Chondrocyte (in vitro differentiated cells): ENCODE measurements at places on chromosomes 1 and 21.

DNA sequence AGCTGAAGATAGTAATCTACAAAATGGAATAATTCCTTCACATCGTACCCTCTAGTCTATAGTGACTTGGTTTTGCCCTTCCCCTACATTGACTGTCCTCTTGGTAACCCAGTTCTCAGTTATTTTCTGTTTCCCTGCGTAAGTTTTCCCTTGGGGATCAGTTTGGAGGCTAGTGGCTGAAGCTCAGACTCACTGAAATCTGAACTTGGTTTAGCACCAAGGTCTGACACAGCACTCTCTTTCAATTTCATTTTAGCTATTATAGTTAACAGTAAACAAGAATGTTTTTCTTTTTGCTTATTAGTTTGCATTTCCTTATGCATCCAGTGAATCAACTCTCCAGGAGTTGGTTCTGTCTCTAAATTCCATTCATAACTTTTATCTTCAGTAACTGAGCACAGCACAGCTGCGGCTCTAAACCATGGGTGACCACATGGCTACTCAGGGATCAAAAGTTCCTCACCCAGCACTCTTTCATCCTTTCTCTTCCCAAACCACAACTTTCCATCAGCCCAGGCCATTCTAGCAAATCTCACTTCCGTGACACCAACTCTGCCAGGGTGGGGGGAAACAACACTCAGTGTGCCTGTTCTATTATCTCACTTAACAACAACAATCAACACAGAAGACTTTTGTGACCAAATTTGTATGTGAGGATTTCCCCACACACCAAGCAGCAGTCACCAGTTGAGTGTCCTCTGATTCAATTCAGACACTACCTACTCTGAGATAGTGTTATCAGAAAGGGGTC, 17.6 kb upstream of the IFI6 start:
- H3K4me1 ChIP-seq, result peaks cover 10% of the 10 kb centered on the region

DNA sequence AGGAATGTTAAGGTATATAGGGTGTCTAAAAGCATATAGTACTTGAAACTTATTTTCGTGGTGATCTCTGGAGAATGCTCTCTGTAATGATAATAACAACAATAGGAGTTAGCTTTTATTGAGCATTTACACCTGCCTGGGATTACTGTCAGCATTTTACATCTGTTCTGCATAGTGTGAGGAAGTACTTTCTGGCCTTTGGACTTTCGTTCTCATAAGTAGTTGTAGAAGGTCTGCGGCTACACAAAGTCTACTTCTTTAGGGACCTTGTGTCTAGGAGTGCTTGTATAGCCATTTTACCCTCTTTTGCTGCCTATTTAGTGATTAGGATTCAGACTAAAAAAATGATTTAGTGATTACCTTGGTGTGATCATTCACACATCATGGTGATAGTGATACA, 103.6 kb upstream of the GPR52 start:
- no peak for DNase-seq
- no peak overlapping the region for H3K4me3 ChIP-seq
- H3K4me1 ChIP-seq, result no peaks in the 10 kb centered on the region
- H3K27ac ChIP-seq, result no peak overlapping the region
- H3K27me3 ChIP-seq, result no peaks in the 10 kb centered on the region

- no peaks in the 10 kb centered on the region for H3K27me3 ChIP-seq
- peaks cover 7% of the 10 kb centered on the region for H3K4me1 ChIP-seq
- no peak for DNase-seq
Observed at GRCh38 chr1:86054396-86054795, 102.2 kb downstream of the COL24A1 start.

- H3K27me3 ChIP-seq, result no peaks in the 10 kb centered on the region
- no peaks in the 10 kb centered on the region for H3K4me1 ChIP-seq
- DNase-seq, result no peak
- no peaks in the 10 kb centered on the region for H3K36me3 ChIP-seq
- H3K4me3 ChIP-seq, result no peak overlapping the region
Observed at GRCh38 chr1:231487019-231487418, 41.5 kb upstream of the TSNAX start.

DNA sequence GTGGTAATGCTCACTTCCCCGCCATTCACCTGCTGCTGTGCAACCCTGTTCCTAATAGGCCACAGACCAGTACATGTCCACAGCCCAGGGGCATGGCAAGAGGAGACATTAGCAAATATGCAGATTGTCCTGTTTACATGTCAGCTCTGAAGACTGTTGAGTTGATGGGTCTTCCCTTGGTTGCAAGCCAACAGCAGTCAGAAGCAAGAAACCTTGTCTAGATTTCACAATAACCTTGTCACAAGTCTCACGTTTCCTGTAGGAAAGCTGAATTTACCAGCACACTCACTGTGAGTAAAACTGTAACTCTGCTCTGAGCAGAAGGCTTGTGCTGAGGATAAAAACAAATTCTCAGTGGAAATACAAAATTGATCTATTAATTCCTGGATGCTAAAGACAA, 195.1 kb downstream of the HLX start:
- H3K27me3 ChIP-seq, result peaks cover 17% of the 10 kb centered on the region
- H3K27ac ChIP-seq, result no peak overlapping the region
- H3K4me1 ChIP-seq, result no peaks in the 10 kb centered on the region
- no peaks in the 10 kb centered on the region for H3K36me3 ChIP-seq
- no peak overlapping the region for H3K4me3 ChIP-seq

DNA sequence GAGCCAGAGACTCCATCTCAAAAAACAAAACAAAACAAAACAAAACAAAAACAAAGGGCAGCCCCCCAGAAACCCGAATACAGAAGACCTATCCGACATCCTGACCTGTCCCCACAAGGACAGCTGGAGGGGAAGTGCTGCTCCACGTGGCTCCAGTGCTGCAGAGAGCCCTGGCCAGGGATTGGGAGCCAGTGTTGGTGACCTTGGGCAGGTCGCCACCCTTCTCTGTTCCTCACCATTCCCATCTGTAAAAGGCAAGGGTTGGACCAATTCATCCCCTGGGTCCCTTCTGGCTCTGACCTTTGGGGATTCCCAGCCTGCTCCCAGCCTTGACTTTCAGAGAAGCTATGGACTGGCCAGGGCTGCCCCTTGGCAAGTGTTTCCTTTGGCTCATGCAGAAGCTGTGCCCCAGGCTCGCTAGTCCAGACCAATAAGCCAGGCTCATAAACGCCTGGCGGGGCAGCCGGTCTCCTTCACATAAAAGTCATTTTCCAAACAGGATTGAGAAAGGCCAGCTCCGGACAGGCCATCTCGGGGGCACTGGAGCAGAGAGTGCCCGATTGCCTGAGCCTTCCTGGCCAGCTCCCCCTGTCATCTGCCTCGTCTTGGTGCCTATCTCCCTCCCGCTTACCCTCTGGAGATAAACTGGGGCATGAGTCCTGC, 20.0 kb upstream of the PADI1 start:
- no peak overlapping the region for H3K4me3 ChIP-seq
- H3K27ac ChIP-seq, result no peak overlapping the region
- H3K36me3 ChIP-seq, result peaks cover 2% of the 10 kb centered on the region
- peaks cover 22% of the 10 kb centered on the region for H3K4me1 ChIP-seq

DNA sequence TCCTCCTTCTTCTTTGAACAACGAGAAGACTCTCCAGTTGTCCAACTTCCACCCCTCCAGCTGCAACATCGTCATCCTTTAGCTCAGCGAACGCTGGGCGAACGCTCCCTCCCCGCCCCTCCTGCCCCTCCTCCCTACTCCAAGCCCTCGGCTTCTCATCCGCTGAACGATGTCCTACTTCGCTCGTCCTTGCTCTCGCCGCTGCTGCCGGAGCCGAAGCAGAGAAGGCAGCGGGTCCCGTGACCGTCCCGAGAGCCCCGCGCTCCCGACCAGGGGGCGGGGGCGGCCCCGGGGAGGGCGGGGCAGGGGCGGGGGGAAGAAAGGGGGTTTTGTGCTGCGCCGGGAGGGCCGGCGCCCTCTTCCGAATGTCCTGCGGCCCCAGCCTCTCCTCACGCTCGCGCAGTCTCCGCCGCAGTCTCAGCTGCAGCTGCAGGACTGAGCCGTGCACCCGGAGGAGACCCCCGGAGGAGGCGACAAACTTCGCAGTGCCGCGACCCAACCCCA, at the start of gene BCAN:
BCAN (plus strand) TSS at position 357 of the 504 bp plus-strand sequence. CDS start 3,938 bp downstream, outside the sequence.
- peak within 1 kb of the TSS; percentile 65 for H3K4me3 ChIP-seq
- DNase-seq, result no peak
- H3K36me3 ChIP-seq, result peaks cover 2% of the 10 kb centered on the region
- no peak within 1 kb of the TSS for H3K27ac ChIP-seq
- peaks cover 23% of the 10 kb centered on the region for H3K4me1 ChIP-seq

DNA sequence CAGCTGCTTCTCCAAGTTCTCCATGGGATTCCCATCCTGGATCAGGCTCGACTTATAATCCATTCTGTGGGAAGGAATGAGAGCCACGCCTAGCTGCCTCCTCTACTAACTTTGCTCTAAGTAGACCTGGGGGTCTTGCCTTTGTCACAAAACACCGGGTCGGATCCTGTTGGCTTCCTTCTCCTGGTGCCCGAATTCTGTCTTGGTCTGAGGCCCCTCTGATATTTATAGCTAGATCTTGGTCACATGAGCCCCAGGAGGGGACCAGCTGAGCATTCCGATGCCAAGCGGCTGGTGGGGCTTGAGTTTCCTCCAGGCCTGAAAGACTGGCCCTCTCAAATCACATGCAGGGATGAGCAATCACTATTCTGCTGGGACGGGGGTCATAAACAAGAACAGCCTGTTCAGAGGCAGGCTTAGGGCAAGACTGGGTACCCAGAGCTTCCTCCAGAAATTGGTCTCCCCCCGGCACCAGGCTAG, at the start of gene TRIM63:
TRIM63 (minus strand) TSS at position 199 of the 480 bp plus-strand sequence; CDS start at position 63, 136 bp downstream.
- no peak within 1 kb of the TSS for H3K27ac ChIP-seq
- peaks cover 3% of the 10 kb centered on the region for H3K36me3 ChIP-seq
- peaks cover 20% of the 10 kb centered on the region for H3K27me3 ChIP-seq
- peak within 1 kb of the TSS; percentile 31 for H3K4me3 ChIP-seq
- DNase-seq, result no peak

DNA sequence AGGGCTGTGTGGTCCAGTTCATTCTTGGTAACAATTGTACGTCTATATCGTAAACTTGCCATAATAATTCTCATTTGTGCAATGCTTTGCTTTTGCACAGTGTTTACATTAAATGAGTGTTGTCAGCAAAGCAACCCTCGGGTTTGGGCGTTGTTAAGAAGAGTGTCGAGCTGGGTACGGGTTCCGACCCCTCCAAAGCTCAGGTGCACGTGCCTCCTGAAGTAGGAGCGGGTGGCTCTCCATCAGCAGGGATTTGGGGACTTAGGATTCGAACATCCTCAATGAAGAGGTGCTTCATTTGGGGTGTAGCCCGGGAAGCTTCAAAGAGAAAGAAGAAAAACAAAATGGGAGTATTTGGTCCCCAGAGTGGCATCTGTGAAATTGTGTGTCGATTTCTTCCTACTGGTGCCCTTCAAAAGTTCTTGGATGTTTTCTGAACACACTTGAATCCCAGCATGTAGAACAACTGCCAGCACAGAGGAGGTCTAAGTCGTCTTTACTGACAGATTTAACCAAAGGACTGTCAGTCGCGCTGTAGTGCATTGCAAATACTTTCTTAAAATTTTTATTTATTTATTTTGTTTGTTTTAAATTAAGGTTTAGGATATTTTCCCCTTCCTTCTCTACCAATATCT, 1.1 kb downstream of the TRIM58 start:
- no peaks in the 10 kb centered on the region for H3K36me3 ChIP-seq
- no peak for DNase-seq
- H3K4me3 ChIP-seq, result no peak overlapping the region
- no peak overlapping the region for H3K27ac ChIP-seq
- peaks cover 4% of the 10 kb centered on the region for H3K4me1 ChIP-seq

- H3K4me1 ChIP-seq, result no peaks in the 10 kb centered on the region
- no peak overlapping the region for H3K27ac ChIP-seq
- H3K36me3 ChIP-seq, result no peaks in the 10 kb centered on the region
- H3K4me3 ChIP-seq, result no peak overlapping the region
- DNase-seq, result no peak
Observed at GRCh38 chr1:233734456-233734855, 120.5 kb downstream of the KCNK1 start.

GRCh38 chr1:160133990-160134770, 17.2 kb upstream of the ATP1A4 start:
- no peak overlapping the region for H3K27ac ChIP-seq
- DNase-seq, result no peak
- H3K4me1 ChIP-seq, result peaks cover 7% of the 10 kb centered on the region
- peaks cover 18% of the 10 kb centered on the region for H3K27me3 ChIP-seq
- H3K4me3 ChIP-seq, result no peak overlapping the region
- H3K36me3 ChIP-seq, result peaks cover 4% of the 10 kb centered on the region

DNA sequence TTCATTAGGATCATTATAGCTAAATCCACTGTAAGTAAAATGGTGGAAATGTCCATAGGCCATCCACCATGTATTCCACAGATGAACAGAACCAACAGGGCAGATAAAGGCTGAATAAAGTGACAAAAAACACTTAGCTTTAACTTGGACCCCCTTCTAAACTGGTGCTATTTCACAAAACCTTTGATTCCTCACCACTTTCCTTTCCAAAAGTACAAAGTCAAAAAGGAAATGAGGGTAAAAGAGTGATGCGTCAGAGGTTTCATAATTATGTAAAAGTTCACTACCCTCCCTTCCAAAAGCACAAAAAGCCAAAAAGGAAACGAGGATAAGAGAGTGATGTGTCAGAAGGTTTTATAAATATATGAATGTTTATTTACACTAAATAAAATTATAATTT, 172.2 kb downstream of the TBX15 start:
- no peak for DNase-seq
- no peaks in the 10 kb centered on the region for H3K27me3 ChIP-seq
- H3K36me3 ChIP-seq, result no peaks in the 10 kb centered on the region
- H3K4me3 ChIP-seq, result no peak overlapping the region
- peaks cover 7% of the 10 kb centered on the region for H3K4me1 ChIP-seq
